ENCODE measurements at places on chromosomes 6 and 20.

- peak; percentile 79 for DNase-seq
These were observed 284.7 kb upstream of the TAB2 start for GRCh38 chr6:149032599-149033405.

GRCh38 chr6:168438783-168439520 is 2.0 kb upstream of the SMOC2 start:
- DNase-seq: no peak

GRCh38 chr20:47887477-47888080 is 102.3 kb upstream of the SULF2 start:
- no peak for DNase-seq

DNA sequence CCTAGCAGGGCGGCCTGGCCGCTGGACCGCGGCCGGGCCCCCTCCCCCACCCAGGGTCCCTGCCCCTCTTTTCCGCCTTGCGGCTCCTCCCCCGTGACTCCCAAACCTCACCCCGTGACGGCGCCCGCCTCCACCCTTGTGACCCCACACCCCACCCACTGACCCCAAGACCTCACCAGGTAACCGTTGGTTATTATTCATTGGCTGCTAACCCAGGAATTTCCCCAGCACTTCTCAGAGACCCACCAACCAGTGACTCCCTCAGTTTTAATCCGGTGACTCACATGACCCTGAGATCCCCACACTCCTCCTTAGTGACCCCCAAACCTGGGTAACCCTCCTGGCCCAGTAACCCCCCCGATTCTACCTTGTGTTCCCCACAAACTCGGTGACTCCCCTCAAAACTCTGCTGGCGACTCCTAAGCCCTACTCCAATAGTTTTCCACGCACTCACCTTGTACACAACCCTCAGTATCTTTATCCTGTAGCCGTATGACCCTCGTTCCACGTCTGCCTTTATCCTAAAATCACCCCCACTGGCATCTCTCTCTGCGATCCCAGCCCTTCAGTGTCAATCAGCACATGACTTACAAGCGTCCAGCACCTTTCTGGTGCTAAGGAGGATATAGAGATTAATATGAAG is 534 bp downstream of the ZNF76 start:
- DNase-seq: peak; percentile 87

- no peak for DNase-seq
These were observed 350.4 kb downstream of the TENT5A start for GRCh38 chr6:81401970-81402690.

DNA sequence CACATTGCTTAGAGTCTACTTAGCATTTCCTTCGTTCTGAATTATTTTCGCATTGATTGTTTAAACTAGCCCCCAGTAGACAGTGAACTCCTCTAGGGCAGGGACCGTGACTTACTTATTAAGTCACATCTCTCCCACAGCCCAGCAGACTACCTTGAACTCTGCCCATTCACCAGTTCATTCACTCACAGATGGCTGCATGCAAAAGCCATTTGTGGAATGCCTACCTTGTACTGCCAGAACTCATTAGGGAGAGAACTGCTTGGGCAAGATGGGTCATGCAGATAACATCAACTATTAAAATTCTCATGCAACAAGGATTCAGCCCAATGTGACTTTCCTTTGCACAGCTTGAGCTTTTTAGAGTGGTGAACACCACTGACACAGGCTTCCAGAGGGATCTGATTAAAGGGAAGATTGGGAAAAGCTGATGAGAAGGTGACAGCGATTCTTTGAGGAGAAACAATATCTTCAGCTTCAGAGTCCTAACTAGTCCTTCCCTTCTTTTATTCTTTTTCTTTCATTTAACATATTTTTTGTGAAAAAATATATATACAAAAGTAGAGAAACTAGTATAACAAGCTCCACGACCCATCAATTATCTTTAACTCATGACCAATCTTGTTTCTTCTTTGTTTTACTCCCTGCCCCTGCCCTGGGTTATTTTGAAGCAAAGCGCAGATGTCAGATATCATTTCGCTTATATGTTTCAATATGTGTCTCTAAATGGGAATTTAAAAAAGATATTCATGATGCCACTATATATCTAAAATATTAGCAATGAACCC is 273.9 kb downstream of the CDC5L start:
- DNase-seq: no peak

DNA sequence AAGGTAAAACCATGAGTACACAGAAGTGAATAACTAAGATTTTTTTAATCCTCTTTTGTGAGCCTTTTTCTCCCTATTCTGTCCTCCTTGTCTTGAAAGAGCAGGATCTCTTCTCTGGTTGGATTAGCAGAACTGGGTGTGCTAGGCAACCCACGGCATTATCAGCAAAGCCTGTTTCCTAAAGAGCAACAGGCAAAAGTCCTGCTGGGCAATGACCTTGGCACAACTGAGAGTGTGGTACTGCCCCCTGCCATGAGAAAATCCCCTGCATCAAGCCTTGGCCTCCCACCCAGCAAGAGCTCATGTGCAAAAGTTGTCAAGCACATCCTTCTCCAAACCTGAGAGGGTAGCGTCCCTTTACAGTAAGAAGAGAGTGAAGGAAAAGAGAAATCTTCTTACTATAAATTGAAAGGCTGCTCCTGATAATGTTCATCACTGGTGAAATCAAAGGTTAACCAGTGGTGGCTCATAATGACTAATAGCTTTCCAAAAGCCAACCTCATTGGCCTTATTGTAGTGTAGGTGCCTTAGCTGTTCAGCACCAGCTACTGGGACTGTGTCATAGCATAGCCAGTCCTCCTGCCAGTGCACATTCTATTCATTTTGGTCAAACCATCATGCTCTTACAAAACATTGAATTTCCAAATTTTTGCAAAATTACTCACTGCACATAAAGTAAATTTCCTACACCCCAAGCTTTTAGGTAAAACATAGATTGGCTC is 17.1 kb downstream of the KIF6 start:
- no peak for DNase-seq

- DNase-seq: no peak
These were observed 224 bp downstream of the MPC1 start for GRCh38 chr6:166382500-166382932.
